ENCODE measurements at places on chromosomes 7 and 10.

DNA sequence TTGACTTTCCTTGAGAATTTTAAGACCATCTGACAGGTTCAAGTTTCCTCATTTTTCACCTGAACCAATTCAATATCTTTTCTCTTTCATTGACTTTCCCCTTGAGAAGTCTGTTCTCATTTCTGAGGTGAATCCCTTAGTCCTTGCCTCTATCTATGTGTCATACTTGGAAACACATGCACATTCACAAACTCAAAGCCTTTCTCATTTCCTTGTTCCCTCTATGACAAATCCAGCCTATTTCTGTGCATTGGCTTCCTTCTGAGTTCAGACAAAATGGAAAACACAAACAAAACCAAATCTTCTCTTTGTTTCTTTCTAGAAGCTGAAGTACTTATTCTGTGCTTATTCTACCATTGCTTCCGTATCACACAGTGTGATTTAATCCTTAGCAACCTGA lies 13.8 kb downstream of the PTTG1IP2 start:
- no peak for DNase-seq

DNA sequence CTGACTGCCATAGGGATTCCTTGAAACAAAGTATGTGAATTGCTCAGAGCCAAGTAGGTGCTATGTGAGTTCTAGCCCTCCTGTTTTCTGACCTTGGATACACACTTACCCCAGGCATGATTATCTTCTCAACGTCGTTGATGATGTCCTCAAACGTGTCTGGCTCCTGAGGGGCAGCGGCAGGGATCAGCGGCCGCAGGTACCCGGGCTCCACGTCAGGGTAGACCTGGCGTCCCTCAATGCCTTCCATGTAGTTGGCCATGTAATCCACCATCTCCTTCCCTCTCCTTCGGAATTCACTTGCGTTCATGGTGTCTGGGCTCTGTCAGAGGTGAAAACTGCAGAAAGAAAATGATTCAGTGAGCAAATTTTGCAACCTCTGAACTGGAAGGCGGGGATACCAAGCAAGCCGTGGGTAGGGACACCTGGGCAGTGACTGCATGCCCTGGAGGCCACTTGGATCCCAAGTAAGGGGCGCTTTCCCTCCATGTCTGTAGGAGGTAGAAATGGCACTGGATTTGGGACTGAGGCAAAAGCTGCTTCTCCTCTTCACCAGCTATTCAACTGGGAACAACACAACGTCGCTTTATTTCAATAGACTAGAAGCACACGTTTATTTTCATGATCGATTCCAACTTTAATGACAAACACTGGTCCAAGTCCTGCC lies 21.3 kb downstream of the DDC start:
- no peak for DNase-seq

DNA sequence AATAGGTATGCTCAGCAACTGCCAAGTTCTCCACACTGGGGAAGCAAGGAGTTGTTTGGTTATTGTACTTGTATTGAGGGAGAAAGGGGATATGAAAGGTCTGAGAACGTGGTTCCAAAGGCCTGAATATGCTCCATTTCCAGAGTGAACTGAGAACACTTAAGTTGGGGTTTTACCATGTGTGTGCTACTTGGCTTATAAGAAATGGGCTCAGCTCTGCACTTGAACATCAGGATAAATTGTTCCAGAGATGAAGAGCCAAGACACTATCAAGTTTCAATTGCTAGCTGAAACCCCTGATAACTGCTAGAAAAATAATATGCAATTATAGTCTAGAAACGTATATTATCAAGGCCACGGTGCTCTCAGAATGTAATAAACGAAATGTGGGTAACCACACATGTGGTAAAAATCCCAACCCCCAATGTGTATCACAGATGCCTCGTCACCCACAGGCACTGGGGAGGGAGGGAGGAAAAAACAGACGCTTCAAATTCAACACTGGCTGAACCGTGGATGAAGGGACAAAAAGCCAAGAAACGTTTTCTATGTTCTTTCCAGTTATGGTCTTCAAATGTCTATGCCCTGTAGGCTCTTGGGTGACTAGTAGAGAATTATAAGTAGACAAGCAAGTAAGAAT lies 16.3 kb downstream of the ELMO1 start:
- no peak for DNase-seq

GRCh38 chr10:61866700-61867368 lies 34.7 kb upstream of the ARID5B start:
- no peak for DNase-seq

DNA sequence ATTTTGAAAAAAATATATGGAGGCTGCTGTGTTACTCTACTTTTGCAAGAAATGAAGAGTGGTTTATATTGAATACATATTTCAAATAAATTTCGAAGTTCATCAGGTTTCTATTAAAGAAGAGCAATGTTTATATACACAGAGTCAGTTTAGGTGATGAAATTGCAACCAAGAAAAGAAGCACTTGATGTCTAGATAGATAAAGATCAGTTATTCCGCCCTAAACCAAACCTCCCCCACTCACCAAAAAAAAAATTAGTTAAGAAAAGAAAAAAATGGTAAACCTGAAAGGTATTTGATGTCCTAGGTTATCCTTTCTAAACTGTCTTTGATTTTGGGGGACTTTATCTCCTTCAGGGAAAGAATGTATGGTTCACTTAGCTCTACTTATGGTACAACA lies 111.8 kb downstream of the SKIDA1 start:
- DNase-seq, result no peak

DNA sequence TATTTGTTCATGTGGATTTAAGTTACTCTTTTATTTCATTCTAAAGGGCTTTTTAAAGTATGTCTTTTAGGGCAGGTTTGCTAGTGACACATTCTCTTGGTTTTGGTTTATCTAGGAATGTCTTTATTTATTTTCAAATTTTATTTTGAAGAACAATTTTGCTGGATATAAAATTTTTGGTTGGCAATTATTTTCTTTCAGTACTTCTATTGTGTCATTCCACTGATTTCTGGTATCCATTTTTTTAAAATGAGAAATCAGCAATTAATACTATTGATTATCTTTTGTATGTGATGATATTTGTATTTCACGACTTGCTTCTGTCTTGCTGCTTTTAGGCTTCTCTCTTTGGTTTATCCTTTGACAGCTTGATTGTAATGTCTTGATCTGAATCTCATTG lies 756.3 kb downstream of the INHBA start:
- no peak for DNase-seq

GRCh38 chr7:140384894-140385545 lies 13.3 kb downstream of the SLC37A3 start:
- no peak for DNase-seq

DNA sequence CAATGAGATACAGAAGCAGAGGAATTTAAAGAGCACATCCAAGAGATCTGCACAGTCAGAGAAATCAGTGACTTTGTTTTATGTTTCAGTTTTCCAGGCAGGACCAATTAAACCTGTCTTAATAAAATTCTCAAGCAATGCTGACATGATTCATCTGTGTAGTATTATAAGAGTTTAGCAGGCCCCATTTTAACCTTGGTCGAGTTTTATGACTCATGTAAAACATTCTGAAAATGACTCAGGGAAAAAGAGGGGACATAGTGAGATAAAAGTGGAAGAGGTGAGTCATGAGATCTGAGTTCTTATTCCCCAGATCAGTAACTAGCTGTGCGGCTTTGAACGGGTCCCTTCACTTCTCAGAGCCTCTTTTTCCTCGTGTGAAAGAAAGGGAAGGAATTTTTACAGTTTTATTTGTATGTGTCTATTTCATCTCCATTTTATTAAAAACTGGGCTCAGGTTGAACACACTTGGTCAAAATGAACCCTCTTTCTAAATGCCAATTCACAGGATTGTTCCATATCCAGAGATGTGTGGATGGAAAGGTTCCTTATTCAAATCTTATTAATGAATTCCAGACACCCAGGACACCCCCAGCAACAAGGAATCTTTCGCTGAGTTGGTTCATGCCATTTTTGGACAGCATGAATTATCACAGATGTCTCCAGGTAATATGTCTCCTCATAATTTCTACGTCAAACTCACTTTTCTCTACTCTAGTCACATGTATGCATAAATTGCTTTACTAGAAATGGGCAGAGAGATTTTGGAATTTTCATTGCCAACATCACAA lies 143.2 kb downstream of the JAZF1 start:
- DNase-seq, result no peak

- no peak for DNase-seq
These were observed 940.8 kb upstream of the MBL2 start for GRCh38 chr10:53713431-53713830.

- no peak for DNase-seq
These were observed 78.8 kb upstream of the ANKRD1 start for GRCh38 chr10:90999512-91000172.

DNA sequence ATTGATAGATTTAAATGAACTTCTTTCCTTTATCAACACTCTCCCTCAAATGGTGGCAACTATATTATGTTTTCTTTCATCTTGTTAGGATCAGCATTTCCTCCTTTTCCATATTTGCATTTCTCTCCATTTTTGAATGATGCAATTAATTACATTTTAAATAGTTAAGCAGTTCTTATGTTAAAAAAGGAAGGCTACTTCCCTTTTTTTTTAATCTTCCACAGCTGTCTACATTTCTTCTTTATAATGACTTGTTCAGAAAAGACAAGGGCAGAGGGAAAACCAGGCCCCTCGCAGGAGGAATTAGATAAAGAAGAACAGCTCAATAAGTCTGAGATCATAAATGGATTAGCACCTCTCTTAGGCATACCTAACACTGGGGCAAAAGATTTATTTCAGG lies 208.9 kb downstream of the ARL4A start:
- DNase-seq, result no peak

GRCh38 chr7:6691609-6692106 lies 15.1 kb downstream of the ZNF12 start:
- no peak for DNase-seq

DNA sequence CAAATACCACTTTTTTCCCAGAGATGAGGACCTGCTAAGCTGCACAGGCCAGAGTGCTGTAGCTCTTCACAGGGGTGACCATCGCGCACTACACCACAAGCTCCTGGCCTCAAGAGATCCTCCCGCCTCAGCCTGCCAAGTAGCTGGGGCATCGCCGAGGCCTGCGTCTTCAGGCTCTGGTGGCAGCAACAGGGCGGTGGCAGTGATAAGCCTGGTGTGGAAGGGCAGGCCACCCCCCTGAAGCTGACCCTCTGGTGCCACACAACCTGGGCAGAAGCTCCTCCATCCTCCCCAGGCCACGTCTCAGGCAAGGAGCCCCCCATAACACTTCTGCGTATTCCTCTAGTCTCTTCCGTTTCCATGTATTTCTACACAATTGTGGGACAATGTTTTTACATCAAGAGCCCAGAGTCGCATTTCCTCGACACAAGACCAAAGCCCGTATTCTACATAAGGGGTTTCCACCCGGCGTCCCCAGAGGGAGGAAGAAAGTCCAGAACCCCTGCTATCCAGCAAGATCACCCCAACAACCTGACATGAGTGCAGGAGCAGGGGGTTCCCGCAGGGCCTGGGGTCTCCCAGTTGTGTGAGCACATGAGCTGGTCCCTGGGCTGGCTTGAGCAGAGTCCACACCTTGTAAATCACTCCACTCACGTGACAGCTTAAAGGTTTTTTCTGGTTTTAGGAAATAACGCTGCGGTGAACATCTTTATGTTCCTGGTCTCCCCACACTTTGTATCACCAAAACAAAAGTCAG lies 37.6 kb upstream of the NCAPG2 start:
- DNase-seq, result no peak

DNA sequence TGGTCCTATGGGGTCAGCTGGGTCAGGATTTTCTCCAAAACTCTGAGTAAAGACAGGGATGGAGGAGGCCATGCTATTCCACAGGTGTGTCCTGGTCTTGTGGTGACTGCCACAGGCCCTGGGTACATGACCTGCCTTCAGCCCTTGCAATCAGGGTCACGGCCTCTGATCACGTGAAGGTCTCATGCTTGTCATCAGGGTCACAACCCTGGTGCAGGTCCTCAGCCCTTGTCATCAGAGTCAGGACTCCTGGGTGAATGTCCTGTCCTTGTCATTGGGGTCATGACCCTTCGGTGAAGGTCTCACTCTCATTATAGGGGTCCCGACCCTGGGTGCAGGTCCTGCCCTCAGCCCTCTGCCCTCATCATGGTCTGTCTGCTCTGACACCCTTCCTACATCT lies 21.9 kb upstream of the TBRG4 start:
- DNase-seq, result no peak

Measured in progenitor cell of endocrine pancreas (in vitro differentiated cells).